ENCODE measurements at places on chromosomes 13 and 19.

DNA sequence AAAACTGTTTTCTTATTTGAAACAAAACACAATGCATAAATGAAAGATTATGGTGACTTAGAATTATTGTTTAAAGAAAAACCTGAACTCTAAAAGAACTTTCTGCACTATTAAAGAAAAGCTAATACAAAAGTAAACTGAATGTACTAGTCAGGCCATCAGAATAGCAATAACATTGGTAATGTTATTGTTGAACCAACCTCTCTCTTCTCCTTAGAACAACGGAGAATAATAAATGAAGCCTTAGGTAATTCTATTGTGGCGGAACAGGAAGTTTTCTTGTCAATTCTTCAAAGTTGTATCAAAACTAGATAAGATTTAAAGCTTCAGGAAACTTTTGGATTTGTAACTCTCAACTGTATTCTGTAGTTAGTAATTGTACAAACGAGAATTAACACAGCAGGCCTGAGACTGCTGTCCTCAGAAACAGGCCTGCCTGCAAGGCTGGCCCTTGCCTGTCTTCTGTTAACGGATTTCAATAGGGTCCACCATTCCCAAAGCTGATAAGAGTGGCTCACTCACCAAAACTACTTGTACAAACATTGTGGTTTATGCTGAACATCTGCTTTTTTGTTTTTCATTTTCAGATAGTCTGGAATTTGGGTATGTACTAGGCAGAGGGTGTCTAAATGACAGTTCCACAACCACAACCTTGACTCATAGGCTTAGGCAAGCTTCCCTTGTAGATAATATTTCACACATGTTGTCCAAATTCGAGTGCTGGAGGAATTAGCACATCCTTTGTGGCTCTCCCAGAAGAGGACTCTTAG, 825.8 kb downstream of the GPC5 start:
- DNase-seq, result no peak

DNA sequence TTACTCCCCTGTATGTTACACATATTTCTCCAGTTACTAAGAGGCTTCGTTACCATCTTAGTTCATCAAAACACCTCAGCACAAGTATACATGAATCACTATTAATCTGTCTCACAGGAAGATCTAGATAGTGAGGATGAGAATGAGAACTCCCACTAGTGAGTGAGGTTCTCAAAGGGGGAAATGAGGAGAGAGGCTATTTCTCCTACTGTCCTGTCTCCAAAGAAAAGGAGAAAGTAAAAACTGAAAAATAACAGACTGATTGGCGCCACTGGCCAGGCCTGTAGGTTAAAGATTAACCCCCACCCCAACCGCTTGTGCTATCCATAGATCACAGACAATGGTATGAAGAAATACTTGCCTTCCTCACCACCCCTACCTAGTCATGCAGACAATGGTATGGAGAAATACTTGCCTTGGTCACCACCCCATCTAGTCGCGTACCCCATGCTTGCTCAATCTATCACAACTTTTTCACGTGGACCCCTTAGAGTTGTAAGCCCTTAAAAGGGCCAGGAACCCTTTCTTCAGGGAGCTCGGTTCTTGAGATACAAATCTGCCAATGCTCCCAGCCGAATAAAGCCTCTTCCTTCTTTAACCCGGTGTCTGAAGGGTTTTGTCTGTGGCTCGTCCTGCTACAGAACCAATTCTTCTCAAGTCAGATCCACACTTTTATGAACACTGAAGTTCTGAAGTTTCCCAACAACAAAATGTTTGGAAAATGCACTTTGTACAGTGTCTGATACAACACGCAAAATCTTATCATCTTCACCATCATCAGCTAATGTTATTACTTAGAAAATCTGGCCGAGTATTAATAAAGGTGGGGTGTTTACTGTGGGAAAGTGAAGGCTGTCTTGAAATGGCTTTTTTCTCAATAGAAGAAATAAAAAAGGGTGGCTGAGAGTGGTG, 598.1 kb downstream of the UQCRFS1 start:
- DNase-seq, result no peak

- DNase-seq, result no peak
Observed at GRCh38 chr19:21947775-21948174, 63.0 kb downstream of the ZNF208 start.

DNA sequence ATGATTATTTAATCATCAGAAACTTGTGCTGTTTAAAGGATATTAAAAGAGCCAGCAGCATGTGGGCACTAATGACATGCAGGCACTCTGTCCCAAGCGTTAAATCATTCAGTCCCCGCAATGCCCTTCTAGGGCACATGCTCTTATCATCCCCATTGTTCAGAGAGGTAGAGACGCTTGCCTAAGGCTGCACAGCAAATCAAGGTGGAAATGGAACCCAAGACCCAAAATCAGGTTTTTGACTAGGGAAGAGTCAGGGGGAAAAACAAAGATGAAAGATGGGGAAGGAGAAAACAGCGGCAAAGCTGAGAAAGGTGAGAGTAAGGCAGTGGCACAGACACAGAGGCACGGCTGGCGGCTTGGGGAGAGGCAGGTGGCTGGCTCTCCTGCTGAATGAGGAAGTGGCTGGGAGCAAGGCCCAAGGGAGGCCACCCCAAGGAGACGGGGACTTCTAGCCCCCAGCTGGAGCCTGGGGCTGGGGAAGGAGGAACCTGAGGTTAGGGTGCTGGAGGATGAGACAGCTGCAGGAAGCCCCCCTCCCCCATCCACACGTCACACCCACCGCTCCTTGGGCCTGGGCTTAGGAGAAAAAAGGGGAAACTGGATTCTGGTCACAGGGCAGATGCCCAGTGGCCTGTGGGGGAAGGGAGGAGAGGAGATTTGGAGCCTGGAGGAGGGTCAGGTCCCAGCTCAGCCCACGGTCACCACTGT, 1.0 kb upstream of the TYROBP start:
- no peak for DNase-seq

- no peak for DNase-seq
Observed at GRCh38 chr13:86684402-86684801, 885.2 kb upstream of the SLITRK6 start.

GRCh38 chr19:43625918-43626579, 6.6 kb upstream of the ZNF428 start:
- no peak for DNase-seq

DNA sequence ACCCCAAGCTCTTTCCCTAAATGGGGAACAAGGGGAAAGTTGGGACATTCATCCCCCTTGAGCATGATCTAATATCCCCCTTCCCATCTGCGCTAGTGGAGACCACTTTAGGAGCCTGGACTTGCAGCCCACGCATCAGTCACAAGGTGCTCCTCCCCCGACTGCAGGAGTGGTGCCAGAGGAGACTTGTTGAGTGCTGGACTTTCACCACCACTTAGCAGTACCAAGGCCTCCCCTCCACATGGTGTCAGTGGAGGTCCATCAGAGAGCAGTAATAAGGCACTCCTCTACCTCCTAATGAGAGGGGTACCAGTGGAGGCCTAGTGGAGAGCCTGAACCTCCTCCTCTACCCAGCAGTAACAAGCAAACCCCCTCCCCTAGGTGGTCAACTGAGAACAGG, 22.5 kb downstream of the CAB39L start:
- no peak for DNase-seq

- no peak for DNase-seq
Observed at GRCh38 chr19:11673608-11674041, 65.1 kb downstream of the ZNF823 start.

- no peak for DNase-seq
Observed at GRCh38 chr19:38701455-38702063, 42.7 kb downstream of the CAPN12 start.
